ENCODE measurements at places on chromosomes 6 and 20.
A peak's percentile ranks its signal among the peaks of the same experiment; 100 is the strongest.

- DNase-seq, result no peak
Observed at GRCh38 chr6:11111769-11112437, 378 bp upstream of the ERVFRD-1 start.

DNA sequence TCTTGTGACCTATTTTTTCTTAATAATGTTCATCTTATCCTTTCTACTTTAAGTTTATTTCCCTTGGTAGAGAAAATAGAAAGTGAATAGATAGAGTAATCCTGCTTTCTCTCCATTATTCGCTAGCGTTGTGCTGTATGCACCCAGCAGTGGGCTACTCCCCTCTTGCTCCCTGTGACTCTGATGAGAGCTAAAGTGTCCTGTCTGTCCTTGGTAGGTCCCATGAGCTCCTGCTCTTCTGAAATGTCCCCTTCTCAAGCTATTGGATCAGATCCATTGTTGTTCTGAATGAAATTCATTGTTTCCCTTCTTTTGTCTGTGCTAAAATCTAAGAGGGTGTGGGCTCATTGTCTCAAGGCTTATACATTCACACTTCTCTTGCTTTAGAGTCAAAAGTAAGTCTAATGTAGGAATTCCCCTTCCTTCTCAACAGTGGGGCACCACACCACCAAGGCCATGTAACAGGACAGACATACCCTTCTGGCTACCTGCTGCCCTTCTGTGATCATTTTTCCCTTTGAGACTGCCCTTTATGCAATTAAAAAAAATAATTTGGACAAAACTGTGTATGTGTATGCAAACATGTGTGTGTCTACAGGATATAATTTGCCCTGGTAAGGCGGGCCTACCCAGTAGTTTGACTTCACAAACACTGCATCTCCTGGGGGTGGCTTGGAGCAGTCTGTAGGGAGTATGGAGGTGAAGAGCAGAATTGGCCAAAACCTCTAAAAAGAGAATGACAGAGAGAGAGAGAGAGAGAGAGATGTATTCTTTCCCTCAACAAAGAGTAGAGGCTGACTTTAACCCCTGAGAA, 167.0 kb upstream of the MYLIP start:
- no peak for DNase-seq

GRCh38 chr6:53744321-53744720, 50.5 kb upstream of the LRRC1 start:
- no peak for DNase-seq

- no peak for DNase-seq
Observed at GRCh38 chr20:22502731-22503191, 81.6 kb downstream of the FOXA2 start.

- DNase-seq, result no peak
Observed at GRCh38 chr6:11978169-11978987, 33.7 kb upstream of the HIVEP1 start.

GRCh38 chr6:147000545-147001488, 203.4 kb upstream of the STXBP5 start:
- no peak for DNase-seq

GRCh38 chr20:63119121-63119962, 96.6 kb downstream of the YTHDF1 start:
- DNase-seq, result peak; percentile 93

DNA sequence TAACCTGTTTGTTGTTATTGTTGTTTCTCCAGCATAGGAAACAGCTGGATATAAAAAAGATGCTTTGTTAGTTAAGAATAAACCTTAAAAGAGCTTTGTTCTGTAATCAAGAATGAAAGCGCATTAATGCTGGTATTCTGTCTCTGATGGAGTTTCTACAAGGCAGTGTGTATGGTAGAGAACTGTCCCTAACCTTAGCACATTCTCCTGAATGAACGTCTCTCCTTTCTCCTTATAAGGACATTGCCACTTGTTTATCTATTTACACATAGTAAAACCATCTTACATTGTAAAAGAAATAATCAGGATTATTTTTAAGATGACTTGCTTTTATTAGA, 33.8 kb upstream of the LCA5 start:
- DNase-seq, result no peak

- no peak for DNase-seq
Observed at GRCh38 chr6:166726201-166726600, 99.2 kb upstream of the RPS6KA2 start.

DNA sequence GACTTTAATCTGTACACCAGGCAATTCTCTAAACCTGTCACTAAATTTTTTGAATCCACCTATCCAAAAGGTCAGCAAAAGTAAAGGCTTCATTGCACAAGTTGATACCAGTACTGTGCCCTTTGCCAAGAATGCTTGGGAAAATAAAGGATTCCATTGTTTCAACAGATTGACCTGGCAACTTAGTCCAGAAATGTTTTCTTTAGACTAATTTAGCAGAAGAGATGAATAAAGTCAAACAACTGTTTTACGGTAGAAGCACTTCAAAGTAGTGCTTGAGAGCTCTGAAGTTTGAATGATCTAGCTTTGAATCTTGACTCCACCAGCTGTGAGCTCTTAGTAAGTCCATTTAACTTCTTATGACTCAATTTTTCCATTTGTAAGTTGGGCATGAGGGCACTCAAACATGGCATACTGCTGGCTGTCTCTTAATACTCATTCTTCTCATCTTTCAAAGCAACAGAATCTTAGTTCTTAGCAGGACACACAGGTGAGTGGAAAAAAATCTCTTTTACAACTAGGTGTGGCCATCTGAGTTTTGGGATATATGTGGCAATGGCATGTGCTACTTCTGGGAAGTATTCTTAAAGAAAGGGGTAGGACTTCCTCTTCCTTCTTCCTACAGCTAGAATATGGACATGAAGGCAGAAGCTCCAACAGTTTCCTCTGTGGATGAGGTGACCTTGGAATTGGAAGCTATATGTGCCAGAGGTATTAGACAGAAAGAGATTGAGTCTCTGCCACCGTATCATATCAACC, 55.9 kb upstream of the LOC128125822 start:
- no peak for DNase-seq

DNA sequence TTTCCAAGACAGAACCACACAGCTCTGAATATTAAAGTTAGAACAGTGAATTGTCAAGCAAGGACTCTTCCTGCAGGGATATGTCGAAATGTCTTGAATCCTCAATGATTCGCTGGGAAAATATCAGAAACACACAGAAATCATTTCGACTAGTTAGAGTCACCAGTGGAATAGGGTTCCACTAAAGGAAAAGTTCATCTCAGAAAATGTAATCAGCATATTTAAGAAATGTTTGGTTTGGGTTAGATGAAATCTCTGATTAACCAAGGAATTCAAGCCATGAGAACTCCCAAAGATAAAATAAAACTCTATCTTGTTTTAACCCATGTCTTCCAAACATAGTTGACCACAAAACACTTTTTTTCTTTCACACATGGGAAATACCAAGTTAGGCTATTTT, 621.0 kb upstream of the NRSN1 start:
- DNase-seq, result no peak

GRCh38 chr6:56378507-56378906, 131.1 kb upstream of the COL21A1 start:
- DNase-seq, result no peak

GRCh38 chr20:776165-776564, 7.9 kb upstream of the SLC52A3 start:
- no peak for DNase-seq

- DNase-seq, result no peak
Observed at GRCh38 chr6:130775411-130776012, 51.7 kb upstream of the SMLR1 start.

DNA sequence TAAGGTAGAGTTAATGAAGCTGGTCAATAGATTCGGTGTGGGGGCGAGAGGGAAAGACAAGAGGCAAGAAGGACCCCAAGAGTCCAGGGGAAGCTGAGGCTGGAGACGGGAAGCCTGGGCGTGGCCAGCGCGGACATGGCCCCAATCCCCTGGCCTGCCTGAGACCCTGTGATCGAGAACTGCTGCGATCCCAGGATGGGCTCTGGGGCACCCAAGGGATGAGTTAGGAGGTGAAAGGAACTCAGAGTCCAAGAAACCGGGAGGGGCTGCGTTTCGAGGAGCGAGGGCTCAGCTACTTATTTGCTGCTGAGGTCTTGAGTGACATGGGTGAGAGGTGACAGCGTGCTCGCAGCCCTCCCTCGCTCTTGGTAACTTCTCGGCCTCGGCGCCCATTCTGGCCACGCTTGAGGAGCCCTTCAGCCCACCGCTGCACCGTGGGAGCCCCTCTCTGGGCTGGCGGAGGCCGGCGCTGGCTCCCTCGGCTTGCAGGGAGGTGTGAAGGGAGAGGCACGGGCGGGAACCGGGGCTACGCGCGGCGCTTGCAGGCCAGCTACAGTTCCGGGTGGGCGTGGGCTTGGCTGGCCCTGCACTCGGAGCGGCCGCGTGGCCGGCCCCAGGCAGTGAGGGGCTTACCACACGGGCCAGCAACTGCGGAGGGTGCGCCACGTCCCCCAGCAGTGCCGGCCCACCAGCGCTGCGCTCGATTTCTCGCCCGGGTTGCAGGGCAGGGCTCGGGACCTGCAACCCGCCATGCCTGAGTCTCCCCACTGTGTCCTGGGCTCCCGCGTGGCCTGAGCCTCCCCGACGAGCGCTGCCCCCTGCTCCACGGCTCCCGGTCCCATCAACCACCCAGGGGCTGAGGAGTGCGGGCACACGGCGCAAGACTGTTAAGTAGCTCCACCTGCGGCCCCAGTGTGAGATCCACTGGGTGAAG, 58.2 kb downstream of the IRF4 start:
- no peak for DNase-seq

DNA sequence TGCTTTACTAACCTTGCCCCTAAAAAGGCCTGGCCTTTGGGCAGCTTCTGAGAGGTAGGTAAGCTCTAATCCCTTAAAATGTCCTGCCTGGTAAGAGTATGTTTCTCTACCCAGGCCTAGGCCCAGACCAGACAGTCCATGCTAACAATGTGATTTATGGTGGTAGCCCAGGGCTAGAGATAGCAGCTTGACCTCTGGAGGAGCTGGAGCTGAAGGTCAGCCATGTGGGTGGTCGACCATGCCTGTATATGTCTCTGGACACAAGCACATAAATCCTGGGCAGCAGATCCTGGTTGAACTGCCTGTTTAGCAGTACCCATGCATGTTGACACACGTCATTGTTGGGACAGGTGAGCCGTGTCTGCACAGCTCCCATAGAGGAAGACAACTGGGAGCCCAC, 62.1 kb upstream of the PHACTR1 start:
- DNase-seq, result no peak

- no peak for DNase-seq
Observed at GRCh38 chr20:56722042-56722441, 92.9 kb downstream of the TFAP2C start.

DNA sequence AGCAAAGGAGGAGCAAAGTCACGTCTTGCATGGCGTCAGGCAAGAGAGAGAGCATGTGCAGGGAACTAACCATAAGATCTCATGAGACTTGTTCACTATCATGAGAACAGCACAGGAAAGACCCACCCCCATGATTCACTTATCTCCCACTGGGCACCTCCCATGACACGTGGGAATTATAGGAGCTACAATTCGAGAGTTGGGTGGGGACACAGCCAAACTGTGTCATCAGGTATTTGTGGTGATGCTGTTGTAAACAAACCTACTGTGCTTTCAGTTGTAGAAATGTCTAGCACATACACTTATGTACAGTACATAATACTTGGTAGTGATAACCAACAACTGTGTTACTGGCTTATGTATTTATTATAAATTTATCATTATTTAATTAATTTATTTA, 128.3 kb downstream of the UTRN start:
- no peak for DNase-seq

DNA sequence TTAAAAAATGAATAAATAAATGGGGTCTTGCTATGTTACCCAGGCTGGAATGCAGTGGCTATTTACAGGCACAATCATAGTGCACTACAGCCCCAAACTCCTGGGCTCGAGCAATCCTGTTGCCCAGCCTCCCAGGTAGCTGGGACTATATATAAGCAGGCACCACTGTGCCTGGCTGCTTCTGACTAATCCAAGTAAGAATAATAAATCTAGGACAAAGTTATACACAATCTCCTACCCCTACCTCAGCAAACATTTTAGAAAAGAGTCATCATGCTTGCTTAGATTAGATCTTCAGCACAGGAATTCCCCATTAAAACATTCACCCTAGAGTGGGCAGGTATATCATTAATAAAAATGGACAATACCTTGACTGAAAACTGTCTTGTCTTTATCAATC, 124.6 kb downstream of the REV3L start:
- no peak for DNase-seq

DNA sequence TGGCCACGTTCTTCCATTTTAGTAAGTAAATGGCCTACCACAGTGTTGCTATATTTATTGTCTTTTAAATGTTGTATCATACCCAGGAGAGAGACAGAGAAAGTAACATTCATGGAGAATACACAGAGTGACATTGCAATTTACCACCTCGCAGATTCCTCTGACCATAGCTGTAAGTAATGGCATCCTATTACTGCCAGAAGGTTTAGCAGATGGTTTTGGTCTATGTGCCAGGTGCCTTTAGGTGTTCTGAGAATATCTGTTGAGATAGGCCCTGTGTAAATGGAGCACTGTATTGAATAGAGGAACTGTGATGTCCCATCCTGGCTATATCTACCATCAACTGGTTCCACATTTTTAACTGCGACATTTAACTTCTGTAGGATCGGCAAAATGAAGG, 559.6 kb downstream of the KIF16B start:
- no peak for DNase-seq

GRCh38 chr6:78552435-78552834, 314.9 kb upstream of the IRAK1BP1 start:
- DNase-seq, result no peak

DNA sequence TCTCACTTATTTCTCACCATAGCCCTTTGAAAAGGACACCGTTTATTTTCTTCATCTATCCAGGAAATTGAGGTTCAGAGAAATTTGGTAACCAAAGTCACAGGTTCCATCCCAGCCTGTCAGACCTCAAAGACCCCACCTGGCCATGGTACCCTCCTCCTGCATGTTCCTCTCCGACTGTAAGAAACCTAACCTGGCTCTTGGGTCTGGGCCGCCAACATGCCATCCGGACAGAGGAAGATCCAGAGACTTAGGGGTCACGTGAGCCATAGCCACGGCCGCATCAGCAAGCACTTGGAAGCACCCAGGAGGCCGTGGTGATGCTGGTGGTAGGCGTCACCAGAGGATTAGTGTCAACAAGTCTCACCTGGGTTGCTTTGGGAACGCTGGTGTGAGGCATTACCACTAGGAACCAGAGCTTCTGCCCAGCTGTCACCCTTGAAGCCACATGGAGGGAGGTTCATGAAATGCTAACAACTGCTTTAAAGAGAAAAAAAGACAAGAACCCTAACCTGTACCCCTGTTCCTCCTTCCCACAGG, 177.1 kb downstream of the EYA2 start:
- no peak for DNase-seq

- DNase-seq, result no peak
Observed at GRCh38 chr6:156875062-156875461, 97.9 kb downstream of the ARID1B start.

- DNase-seq, result no peak
Observed at GRCh38 chr6:51992876-51993275, 94.5 kb downstream of the PKHD1 start.

GRCh38 chr6:112249489-112249888, 4.9 kb downstream of the LAMA4 start:
- no peak for DNase-seq

DNA sequence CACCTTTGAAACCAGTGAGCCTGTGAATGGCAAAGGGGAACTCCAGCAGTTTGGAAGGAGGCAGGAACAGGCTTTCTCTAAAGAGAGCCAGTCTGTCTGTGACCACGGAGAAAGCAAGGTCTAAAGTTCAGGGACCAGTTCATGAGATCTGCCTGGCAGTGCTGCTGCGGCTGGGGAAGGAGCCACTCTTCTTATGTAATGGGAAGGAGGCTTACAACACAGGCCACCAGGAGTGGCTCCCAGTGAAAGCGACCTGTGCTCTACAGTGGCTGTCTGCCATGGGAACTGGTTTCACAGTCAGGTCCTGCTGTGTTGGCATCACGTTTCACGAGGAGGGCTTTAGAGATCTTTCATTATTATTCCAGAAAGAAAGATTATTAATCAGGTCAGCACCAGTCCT, 291.9 kb upstream of the PRDM1 start:
- no peak for DNase-seq
